ENCODE measurements at places on chromosomes 2 and 18.

- DNase-seq: no peak
Measured at GRCh38 chr2:200596774-200597570, 11.2 kb downstream of the AOX1 start.

DNA sequence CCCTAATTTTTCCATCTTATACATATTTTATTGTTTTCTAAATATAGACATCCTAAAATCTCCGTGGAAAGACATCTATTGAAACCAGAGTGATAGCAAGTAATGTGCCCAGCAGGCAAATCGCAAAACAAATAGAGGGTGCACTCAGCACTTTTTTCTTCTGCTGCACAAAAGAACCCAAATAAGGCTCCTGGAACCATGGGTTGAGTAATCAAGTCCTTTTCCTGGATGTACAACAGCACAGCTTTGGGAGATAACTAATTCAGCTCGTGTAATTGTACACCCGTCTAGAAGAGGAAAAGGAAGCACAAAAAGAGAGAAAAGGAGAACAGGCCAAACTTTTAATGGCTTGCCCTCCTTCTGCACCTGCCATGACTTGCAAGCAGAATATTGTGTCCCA lies 126.9 kb upstream of the TLK1 start:
- no peak for DNase-seq

GRCh38 chr18:37536656-37537055 lies 28.9 kb downstream of the CELF4 start:
- no peak for DNase-seq

DNA sequence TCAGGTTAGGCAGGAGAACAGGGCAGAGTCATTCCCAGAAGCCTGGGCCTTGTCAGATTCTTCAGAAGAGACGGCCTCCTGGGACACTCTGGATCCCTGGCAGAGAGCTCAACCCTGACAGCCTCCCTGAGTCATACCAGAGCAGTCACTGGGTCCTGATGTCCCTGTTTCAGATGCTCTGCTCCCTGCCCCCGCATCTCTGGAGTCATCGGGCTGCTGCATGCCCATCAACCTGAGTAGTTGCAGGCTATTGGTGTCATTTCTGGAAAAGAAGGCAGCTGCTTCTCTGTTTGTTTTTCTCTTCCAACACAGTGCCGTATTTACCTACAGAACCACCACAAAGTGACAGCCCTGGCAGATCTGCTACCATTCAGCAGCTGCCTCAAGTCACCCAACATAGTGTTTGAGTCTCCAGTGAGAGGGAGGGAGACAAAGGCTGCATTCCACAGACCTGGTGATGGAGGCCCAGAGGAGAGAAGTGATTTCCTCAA lies 145.1 kb downstream of the B3GNT2 start:
- DNase-seq: no peak

DNA sequence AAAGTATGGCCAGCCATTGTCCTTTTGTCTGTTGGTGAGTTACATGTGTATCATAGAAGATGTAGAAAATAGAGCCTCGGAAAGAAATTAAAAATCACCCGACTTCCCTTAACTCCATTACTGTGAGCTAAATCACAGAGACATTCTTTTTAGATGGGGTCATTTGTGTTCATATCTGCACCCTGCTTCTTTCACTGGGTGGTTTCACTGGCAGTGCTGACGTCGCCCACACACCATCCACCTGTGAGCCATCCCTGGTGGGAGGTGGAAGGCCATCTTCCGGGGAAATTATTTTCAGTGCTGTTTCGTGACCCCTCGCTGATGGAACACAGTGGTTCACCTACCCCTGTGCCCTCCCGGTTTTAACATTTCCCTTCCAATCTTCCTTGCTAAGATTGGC lies 21.2 kb downstream of the SH3BP4 start:
- DNase-seq: no peak

- DNase-seq: no peak
Measured at GRCh38 chr18:13054336-13054735, 63.2 kb downstream of the CEP192 start.

DNA sequence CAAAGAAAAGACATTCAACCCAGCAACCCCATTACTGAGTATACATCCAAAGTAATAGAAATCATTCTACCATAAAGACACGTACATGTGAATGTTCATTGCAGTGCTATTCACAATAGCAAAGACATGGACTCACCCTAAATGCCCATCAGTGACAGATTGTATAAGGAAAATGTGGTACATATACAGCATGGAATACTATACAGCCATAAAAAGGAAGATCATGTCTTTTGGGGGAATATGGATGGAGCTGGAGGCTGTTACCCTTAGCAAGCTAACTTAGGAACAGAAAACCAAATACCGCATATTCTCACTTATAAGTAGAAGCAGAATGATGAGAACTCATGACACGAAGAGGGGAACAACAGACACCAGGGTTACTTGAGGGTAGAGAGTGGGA lies 145.9 kb downstream of the GULP1 start:
- no peak for DNase-seq

DNA sequence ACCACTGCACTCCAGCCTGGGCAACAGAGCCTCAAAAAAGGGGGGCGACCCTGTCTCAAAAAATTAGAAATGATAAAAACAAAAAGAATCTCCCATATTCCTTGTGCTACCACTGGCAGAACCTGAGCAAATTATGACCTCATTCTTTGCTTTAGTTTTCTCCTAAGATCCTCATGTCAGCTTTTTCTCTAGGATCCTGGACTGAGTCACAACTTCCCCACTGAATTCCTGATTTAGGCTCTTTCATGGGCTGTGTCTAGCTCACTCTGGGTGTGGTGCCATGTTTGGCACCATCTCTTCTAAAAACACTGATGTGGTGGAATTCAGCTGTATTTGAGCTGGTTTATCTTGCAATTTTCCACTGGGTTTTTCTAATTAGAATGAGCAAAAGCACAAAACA lies 37.1 kb downstream of the EXOC6B start:
- DNase-seq: no peak

DNA sequence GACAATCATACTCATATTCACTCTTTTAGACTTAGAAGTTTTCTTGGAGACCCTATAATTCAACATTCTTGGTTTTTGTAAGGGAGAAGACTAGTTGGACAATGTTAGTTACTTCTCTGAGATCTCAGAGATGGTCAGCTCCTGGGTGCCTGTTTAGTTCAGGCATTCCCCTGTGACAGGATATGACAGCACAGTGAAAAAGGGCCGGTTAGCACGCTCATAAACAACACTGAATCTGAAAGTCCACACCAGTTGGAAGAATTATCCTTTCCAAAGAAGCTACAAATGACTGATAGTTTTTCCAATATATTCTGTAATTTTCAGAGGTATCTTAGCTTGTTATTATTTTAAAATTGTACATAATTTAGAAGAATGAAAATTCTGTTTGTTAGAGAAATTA lies 75.7 kb downstream of the ADAM23 start:
- no peak for DNase-seq

DNA sequence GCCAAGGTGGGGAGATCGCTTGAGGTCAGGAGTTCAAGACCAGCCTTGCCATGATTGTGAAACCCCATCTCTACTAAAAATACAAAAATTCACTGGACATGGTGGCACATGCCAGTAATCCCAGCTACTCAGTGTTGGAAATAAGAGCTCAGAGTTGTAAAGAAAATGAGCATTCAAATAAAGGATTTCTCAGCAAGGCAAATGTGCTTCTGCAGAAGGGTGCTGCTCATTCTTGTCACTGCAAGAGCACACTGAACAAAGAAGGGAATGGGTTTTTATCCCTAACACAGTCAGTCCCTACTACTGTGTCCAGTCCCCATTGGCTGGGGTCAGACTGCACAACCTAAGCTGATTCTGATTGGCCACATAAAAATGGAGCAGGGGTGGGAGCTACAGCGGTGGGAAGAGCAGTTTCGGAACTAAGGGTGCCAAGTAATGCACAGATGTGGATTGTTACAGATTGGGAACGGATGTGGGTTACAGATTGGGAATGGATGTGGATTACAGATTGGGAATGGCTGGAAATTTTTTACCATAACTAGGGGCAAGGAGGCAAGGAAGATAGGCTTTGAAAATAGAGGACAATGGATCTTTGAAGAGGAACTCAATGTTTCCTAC lies 31.1 kb upstream of the TRAPPC8 start:
- no peak for DNase-seq

DNA sequence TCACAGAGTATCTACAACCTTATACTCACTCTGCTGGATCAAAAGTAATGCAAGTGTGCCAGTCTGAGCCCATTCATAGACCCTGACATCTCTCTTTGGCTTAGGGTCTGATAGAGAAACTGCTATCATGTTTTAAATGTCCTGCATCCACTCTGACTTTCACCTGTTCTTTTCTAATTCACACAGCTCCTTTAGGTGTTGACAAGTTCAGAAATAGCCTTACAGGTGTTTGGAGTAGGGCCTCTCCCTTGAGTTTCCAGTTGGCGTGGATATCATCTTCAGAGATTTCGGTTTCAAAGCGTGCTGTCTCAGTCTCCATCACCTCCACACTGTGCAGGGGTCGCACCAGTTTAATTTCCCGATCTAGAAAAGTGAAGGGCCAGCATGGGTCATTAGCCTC lies 150.3 kb downstream of the PLEKHA3 start:
- DNase-seq: no peak

GRCh38 chr18:36610258-36610657 lies 218.5 kb downstream of the TPGS2 start:
- DNase-seq: no peak

DNA sequence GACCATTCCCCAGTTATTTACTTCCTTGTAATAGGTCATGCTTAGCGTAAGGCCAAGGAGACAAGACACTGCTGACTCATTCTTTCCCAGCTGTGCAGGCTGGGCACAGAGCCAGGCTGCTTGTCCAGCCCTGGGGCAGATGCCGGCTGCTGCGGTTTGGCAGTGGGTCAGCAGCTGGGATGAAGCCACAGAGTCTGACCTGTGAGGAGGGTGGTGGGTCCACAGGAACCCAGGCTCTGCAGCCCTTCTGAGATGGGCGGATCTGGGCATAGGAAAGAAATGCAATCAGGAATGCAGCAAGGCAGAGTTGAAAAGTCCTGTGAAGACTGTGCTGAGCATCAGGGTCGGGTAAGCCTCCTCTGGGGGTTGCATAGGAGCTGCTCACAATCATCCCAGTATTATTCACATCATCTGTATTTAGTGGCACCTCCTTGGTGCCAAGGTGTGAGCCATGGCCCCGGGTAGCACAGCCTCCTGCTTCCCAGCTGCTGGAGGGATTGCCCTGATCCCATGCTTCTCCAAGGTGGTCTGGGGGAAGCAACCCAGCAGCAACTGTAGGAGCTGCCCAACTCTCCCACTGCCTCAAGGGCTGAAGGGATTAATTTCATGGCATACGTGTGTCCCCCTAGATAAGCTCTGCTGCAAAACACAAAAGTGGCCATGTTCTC lies 139.0 kb downstream of the DDX1 start:
- no peak for DNase-seq

GRCh38 chr2:3427272-3427671 lies 47.8 kb downstream of the TRAPPC12 start:
- no peak for DNase-seq

- no peak for DNase-seq
Measured at GRCh38 chr2:1081451-1082225, 131.0 kb downstream of the SNTG2 start.

GRCh38 chr18:13216092-13216582 lies 2.4 kb upstream of the LDLRAD4 start:
- no peak for DNase-seq

- DNase-seq: no peak
Measured at GRCh38 chr2:183359867-183360266, 235.6 kb downstream of the NUP35 start.

DNA sequence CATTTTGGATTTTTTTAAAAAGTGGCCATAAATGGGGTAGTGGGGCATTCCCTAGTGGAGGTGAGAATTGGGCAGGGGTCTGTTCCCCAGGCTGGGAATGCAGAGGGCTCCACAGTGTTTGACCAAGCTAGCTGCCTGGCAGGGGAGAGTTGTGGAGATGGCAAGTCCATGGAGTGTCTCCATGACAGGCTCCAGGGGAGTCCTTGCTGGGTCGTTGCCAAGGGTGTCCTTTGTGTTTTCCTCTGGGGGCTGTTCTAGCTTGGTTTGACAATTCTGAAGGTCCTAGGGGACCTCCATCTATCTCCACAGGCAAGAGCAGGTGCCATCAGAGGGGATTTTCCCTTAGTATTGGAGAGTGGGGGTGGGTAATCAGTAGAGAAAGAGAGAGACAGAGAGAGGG lies 265.3 kb downstream of the DYSF start:
- no peak for DNase-seq

DNA sequence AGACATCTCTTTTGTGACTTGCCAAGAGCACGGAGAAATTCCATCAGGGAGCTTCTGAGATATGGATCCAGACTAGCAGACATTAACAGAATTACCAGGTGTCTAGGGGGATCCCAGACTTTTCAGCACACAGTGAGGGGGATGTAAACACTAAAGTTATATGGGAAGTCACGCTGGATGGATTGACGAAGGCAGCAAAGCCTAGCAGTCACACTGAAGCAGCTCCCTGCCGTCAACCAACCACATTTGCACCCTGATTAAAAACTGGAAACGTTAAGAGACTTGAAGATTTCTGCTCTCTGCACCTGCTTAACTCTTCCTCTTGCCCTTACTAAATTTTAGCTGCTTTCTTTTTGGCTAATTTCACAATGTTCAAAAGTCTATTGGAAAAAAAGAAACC lies 62.5 kb upstream of the BCL2L11 start:
- DNase-seq: no peak

GRCh38 chr2:214311031-214311533 lies 99.8 kb upstream of the VWC2L start:
- DNase-seq: no peak

GRCh38 chr18:61470031-61470674 lies 136.9 kb downstream of the CDH20 start:
- DNase-seq: no peak

- no peak for DNase-seq
Measured at GRCh38 chr18:35038881-35039491, 2.2 kb upstream of the MAPRE2 start.

DNA sequence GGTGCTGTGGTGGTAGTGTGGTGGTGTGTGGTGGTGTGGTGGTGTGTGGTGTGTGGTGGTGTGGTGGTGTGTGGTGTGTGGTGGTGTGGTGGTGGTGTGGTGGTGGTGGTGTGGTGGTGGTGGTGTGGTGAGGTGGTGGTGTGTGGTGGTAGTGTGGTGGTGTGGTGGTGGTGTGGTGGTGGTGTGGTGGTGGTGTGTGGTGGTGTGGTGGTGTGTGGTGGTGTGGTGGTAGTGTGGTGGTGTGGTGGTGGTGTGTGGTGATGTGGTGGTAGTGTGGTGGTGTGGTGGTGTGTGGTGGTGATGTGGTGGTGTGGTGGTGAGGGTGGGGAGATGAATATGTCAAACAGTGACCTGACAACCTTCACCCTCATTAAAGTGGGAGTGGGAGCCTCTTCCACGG lies 55.6 kb upstream of the DLGAP1 start:
- no peak for DNase-seq

DNA sequence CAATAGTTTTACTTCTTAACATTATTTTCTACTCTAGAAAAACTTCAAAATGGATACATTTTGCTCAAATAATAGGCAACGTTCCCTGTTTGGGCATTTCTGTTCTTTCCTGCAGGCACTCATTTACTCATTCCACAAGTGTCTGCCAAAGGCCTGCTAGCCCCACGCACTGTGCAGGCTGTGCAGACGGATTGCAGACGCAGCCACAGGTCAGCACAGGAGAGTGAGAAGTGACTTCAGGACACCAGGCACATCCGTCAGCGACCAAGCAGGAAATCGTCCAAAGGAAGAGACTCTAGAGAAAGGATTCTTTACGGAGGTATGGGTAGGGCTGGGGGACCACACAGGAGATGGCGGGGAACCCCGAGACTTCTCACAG lies 103.0 kb upstream of the AGAP1 start:
- DNase-seq: no peak
